ENCODE measurements at places on chromosomes 2 and 18.
A peak's percentile ranks its signal among the peaks of the same experiment; 100 is the strongest.

DNA sequence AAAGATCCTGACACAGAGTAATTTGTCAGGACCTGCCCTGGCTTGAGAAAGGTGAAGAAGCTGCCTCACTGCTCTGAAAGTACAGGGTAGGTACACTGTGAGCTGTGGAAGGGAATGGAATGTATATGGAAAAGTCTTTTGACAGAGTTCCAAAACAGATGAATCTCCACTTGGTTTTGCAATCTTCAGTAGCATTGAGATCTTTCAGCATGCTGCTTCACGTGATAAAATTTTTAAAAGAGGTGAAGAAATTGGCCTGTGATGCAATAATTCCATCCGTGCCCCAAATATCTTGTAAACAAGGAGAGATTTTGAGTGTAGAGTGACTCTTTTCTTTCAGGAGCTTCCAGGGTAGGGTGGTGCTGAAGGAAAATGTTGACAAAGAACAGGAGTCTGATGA, 123.1 kb downstream of the OSR1 start:
- DNase-seq: no peak

GRCh38 chr2:71843391-71843850, 304.2 kb downstream of the CYP26B1 start:
- DNase-seq: no peak

- no peak for DNase-seq
Measured at GRCh38 chr2:18484625-18485024, 75.8 kb downstream of the RDH14 start.

DNA sequence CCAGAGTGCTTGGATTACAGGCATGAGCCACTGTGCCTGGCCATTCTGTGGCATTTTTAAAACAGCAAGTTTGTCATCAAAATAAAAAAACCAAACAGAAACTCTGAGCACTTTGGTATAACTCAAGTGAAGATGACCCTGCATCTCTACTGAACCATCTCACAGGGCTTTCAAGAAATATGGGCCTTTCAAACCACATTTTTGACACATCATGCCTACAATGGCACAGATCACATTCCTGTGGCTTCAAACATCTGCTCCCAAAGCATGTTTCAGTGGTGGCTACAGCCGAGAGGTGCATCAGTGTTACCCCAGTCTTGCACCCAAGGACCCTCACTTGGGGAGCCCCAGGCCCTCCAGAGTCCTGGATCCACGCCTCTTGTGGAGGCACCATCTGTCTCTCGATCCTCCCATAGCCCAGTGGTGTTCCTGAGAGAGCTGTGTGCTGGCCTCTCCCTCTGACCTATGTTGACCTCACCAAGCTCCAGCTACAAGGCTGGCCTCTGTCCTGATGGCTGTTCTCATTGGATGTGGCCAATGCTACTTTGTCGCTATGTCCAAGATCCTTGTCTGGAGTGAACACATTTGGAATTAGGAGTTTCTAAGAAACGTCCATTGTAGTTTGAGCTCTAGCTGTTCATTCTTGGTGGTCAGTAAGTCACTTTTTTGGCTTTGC, 55.2 kb upstream of the RALBP1 start:
- no peak for DNase-seq

DNA sequence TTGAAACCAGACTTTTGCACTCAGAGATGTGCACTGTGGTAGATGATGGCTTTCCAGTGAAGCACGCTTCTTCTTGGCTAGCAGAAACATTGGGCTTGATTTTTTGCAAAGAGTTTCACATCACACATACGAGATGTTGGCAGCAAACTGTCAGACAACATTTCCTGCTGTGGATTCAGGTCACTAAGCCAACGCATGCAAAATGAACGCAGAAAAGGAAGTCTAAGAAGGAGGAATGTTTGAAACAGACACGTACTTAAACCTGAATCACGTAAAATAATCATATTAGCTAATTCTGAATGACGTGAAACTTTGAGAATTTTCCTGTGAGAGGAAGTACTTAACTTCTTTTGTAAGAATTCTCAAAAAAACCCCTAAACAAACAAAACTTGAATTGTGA, 88.1 kb downstream of the EPB41L3 start:
- DNase-seq: no peak

DNA sequence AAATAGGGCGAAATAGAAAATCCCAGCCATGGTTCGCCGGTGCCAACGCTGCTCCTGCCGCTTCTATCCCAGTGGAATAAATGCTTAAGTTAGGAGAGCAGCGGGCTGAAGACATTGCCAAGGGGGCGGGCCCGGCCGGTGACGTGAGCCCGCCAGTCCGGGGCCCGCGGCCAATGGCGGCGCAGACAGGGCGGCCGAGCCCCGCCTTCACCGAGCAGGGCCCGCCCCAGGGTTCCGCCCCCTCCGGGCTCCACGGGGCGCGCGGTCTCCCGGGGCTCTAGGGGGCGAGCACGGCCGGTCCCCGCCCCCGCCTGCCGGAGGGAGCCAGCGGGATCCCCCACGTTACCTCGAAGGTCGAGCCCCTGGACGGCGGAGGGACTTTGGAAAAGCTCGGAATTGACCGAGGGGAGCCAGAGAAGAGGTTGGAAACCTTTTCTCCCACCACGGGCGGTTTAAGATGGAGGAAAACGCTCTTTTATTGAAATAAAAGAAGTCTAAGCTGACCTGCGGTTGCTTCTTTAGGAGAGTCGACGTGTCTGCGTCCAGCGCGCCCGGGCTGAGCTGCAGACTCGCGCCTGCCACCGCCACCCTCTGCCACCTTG, at the start of gene EPHA4:
Gene EPHA4, minus strand, starts transcription at position 86 of the 602 bp plus-strand sequence. Its CDS starts 56 bp downstream, at position 30.
- peak; percentile 87 for DNase-seq

- no peak for DNase-seq
Measured at GRCh38 chr2:157395811-157396210, 48.1 kb downstream of the CYTIP start.

- DNase-seq: no peak
Measured at GRCh38 chr2:68292108-68292710, 27.5 kb downstream of the CNRIP1 start.
